ENCODE measurements at places on chromosomes 12 and 14.

- DNase-seq, result peak; percentile 88
These were observed 1.4 kb upstream of the KCNK13 start for GRCh38 chr14:90060312-90060964.

DNA sequence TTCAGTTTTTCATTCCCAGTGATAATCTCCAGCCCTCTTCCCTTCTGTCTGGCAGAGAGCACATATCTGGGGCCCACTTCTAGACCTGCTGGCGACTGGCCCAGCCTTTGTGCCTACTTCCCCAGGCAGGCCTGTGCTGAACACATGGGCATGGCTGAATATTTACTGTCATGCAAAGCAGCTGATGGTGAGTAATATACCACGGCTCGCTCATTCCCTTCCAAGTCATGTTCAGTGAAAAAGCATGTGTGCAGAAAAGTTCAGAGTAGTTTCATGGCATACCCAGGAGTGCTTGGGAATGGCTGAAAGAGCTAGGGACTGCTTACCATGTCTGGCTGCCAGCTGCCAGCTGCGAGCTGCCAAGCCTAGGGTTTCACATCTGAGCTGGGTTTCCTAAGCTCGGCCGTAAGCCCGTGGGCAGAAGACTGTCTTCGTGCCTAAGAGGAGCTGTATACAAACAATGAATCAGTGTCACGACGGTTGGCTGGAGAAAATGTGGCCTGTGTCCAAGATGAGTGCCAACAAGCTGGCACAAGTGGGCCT is 179.9 kb upstream of the PELI2 start:
- no peak for DNase-seq

GRCh38 chr12:84696281-84696680 is 216.3 kb downstream of the SLC6A15 start:
- no peak for DNase-seq

GRCh38 chr12:54608769-54609168 is 20.3 kb upstream of the PPP1R1A start:
- DNase-seq, result no peak

- no peak for DNase-seq
These were observed 102.1 kb downstream of the KCNH5 start for GRCh38 chr14:62943202-62943601.

- DNase-seq, result no peak
These were observed 88.7 kb downstream of the APAF1 start for GRCh38 chr12:98733667-98734350.

- DNase-seq, result no peak
These were observed 48.7 kb downstream of the ST8SIA1 start for GRCh38 chr12:22285846-22286245.

- DNase-seq, result no peak
These were observed 10.6 kb downstream of the STRAP start for GRCh38 chr12:15892645-15893259.

DNA sequence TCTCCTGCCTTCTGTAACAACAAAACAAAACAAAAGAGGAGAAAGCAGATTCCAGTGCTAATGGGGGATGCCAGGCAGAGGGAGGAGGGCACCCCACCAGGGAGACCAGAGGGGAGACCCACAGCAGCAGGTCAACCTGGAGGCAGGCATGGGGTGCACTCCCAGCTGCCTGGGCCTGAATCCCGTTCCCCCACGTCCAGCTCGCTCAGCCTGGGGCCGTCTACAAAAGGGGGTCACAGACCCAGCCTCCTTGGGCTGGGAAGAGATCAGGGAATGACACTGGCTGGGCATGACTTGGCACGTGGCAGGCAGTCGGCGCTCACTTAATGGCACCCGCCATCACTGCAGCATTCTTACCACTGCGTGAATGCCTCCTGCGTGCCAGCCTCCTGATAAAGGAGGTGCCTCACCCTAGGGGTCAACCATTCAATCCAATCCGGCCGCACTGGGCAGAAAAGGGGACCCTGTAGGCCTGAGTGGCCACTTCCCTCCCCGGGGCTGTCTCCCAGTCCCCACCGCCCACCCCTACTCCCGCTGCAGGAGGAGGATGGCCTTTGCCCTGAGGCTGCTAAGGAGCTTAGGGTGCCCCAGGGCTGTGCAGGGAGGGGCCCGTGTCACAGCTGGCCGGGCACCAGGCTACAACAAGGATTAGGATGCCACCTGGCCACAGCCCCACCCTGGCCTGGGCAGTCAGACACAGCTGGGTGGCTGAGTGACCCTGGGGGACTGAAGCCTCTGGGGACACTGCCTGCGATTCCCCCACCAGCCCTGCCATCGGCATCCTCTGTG is 87.5 kb downstream of the NCOR2 start:
- no peak for DNase-seq

DNA sequence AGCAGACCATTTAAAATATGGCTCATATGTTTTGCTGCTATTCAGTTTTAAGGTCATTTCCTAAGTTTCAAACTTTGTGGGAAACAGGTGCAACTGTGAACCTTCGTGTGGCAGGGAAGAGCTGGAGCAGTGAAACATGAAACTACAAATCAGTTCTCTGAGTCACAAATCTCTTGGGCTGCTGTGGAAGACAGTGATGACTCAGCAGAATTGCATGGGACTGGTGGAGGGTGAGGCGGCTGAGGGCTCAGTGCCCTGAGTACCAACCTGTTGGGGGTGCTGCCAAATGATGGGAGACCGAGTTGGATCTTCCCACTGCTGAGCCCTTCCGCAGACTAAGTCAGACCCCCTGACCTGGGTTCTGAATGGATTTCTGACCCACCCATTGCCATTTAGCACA is 8.4 kb upstream of the CALM1 start:
- DNase-seq, result no peak

GRCh38 chr12:13206560-13206897 is 10.0 kb downstream of the EMP1 start:
- no peak for DNase-seq

- DNase-seq, result peak; percentile 81
These were observed 3.5 kb upstream of the P2RX7 start for GRCh38 chr12:121128908-121129810.

DNA sequence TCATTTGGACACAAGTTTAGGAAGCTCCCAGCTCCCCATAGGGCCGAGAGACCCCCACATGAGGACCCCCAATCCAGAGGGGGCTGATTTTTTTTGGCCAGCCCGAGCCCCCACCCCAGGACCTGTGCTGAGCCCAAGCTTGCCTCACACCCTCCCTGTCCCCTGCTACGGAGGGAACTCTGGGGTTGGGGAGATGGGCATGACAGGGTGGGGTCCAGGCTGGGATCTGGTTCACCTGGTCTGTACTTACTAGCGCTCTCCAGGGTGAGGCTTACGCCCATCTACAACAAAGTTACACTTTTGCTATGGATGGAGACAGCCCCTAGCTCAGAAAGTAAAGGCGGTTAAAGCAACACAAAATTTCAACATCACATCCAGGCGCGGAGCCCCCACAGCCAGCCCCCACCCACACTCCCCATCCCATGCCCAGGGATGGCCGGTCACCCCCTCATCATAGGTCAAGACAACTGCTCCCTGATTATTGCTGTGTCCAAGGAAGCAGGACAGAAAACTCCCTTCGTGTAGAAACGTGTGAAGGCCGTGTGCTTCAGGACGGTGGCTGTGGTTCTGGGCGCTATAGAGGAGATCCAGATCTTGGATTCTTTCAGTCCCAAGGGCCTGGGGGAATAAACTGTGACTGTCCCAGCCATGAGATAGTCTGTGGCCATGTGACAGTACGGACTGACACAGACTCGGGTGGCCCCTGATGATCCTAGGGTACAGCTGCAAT is 10.7 kb downstream of the SLC25A29 start:
- peak; percentile 25 for DNase-seq

- no peak for DNase-seq
These were observed 14.2 kb upstream of the OAS2 start for GRCh38 chr12:112964067-112964670.

DNA sequence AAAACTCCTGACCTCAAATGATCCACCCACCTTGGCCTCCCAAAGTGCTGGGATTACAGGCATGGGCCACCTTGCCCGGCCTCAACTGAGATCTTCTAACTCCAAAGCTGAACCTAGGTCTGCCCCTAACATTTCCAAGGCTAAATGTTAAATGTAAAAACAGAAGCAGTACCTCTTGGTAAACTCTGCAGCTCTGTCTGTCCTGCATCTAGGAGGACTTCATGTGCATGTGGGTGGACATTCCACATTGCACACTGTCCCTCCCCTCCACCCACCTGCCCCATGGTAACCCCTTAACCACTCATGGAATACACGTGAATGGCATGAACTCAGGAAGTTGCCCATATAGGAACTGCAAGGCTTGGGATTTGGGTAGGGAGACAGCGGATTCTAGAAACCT is 33.1 kb downstream of the SNX6 start:
- no peak for DNase-seq

DNA sequence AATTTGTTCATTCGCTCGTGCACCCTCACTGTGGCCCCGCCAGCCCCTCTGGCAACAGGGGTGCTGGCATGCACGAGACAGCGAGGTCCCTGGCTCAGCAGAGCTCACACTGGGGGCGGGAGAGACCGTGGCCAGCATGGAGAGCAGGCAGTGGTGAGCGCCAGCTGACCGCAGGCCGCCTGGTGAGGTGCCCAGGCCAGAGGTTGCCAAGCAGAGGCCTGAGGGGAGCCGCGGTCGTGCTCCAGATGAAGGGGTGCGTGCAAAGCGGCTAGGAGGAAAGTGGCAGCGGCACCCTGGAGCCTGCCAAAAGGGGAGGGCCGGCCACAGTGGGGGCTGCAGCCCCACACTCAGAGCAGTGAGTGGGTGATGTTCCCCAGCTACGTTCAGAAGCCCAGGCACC is 56.1 kb downstream of the CDC42BPB start:
- no peak for DNase-seq

All from GM13977 (cell line).